ENCODE measurements at places on chromosomes 13 and 19.
A peak's percentile ranks its signal among the peaks of the same experiment; 100 is the strongest.

- no peak for DNase-seq
Measured at GRCh38 chr19:6211632-6212402, 68.0 kb downstream of the MLLT1 start.

DNA sequence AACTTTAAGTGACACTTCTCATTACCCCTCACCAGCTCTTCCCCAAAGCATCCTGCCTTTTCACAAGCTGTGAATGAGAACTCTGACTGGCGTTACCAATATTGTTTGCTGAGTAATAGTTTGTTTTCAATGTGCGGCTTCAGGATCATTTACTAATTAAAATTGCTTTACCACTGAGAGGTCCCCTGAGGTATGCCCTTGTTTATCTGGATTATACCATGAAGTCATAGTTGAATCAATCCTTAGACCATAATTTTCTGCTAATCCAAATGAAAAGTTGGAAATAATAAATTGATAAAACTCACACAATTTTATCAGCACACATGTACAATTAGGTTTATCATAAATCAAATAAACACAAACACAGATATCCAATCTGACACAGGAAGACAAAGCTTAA is 568.8 kb downstream of the PCDH9 start:
- no peak for DNase-seq

GRCh38 chr19:35712567-35713505 is 5.0 kb upstream of the KMT2B start:
- peak; percentile 92 for DNase-seq

DNA sequence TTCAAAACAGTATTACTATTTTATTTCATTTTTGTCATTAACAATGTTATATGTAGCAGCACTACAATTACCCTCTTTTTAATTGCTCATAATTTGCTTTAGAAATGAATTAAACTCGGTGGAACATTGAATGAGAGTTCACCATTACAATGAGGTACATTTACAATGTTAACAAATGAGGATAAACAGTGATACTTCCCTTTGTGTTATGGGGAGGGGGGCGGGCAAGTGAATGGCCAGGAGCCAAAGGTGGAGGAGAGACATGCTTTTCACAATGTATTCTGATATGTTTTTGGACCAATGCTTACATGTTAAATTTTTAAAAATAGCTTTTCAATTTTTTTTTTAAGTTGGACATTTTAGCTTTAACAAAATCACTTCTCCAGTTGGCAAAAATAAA is 34.2 kb downstream of the NALCN start:
- no peak for DNase-seq

DNA sequence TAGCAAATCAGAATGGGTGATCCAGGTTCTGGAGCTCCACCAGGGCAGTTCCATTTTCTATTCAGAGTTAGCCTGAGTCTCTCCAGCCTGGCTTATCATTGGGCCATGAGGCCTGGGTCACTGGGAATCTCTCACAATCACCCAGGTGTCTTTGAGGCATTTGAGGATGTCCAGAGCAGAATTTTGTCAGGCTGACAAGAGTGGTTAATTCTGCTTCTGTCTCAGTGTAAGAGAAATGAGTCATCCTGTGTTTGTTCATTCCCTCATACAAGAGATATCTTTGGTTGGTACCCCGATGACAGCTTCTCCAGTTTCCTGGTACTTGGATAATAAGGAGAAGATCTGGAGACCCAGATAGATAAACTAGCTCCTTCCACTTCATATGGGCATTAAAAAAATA is 10.4 kb downstream of the ZNF93 start:
- no peak for DNase-seq
